NCI-H1092 (cell line): ENCODE measurements at places on chromosomes 4 and X.

DNA sequence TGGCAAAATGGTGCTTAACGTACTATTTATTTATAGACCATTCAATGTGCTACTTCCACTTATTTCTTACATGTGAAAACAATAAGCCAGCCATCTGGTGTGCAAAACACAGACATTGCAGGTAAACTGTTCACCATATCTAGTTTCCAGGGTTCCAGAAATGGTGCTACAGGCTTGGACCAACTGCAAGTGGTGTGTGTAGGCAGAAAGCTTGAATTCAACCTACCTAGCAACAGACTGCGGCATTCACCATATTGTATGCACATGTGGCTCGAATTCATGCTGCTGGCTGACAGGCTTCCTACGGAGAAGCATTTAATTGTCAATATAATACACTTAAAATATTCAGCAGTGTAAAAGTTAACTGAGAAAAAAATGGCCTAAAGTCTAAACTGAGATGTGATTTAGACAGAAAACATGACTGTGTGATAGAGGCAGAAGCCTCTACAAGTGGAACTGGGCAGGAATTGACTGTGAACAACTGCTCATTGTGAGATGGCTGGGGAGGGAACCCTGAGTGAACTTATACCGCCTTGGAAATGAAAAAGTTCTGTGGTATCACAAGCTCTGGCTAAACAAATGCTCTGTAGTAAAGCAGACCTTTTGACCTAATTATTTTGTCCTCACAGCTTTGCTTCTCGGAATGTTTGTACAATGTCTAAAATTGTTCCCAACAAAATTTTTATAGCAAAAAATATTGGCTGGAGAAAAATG is 434.7 kb downstream of the GRIA2 start:
- DNase-seq = no peak

DNA sequence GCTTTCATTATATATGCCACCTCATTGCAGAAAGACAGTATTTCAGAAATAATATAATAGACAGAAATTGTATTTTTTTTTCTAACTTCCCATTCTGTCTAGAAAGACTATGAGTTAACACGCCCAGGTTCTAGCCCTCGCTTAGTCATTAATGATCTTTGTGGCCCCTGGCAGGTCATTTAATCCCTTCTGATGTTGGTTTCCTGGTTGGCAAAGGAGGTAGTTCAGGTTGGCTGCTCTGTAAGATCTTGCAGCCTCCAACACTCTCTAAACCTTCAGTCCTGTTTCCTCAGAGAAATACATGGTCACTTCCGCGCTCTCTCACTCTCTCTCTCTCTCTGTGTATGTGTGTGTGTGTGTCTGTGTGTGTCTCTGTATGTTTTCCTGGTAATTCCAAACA is 156.3 kb upstream of the NOCT start:
- no peak for DNase-seq

DNA sequence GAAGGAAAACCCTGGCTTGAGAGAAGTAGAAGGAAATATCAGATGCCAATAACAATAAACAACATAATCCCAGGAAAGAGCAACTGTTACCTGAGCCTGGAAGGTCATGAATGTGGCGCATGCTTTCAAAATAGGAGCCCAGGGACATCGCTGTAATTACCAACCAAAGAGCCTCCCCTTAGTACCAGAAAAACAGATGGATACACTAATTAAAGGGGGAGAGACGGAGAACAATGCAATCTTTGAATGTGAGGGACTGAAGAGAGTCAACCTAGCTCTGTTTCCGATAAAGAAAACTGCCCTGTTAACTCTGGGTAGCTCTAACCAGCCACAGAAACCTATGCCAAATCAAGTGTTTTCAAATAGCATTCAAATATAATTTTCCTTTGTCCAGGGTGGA is 161.4 kb downstream of the ENOX2 start:
- no peak for DNase-seq

DNA sequence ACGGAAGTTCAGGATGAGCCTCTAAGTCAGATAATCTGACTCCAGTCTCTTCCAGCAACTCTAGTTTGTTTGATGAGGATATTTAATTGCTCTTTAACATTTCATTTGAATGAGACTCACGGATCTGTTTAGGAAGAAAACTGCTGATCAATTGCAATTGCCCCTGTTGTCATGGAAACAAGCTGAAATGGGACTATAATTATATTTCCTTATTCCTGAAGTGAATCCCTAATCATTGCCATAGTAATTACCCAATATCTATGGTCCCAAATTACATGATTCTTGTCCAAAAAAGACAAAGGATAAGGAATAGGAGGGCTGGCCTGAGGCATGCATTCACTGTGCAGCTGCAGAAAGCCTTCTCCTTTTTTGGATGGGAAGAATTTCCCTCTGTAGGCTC is 105.3 kb downstream of the AASDH start:
- no peak for DNase-seq

GRCh38 chr4:43411226-43411625 is 518.7 kb downstream of the GRXCR1 start:
- DNase-seq = no peak

DNA sequence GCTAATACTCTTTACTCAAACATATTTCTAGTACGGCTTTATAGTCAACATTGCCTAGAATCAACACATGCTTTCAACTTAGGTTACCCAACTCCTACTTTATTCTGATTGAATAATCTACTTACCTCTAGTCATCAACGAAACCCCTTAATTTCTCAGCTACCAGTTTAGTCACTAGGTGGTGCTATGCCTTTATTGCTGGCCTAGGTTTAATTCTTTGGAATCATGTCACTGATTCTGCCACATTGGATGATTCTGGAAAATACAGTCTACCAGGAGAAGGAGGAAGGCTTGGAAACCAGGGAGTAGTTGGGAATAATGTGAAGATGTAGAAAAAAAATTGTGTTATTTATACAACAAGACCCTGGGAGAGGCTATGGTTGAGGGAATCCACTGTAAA is 167.7 kb downstream of the DCAF12L2 start:
- no peak for DNase-seq

- no peak for DNase-seq
Measured at GRCh38 chrX:134632355-134632754, 25.9 kb downstream of the PLAC1 start.

DNA sequence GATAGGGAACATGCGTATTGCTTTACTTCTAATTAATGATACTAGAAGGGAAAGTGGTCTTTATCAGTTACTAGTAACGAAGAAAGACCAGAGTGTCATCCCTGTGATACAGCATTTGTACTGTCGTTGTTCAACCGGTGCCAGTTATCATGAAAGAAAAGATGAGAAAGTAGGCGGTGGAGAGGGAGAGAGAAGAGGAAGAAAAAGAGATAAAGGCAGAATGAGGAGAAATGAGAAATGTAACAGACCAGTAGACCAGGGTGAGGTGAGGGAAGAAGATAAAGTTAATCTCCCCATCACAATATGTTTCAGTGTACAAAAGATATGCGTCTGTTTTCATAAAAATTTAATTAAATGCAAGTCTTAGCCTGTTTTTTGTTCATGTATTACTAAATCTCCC is 135.2 kb upstream of the HPGD start:
- no peak for DNase-seq

- peak; percentile 63 for DNase-seq
Measured at GRCh38 chr4:87521757-87522374, 7.3 kb downstream of the SPARCL1 start.

DNA sequence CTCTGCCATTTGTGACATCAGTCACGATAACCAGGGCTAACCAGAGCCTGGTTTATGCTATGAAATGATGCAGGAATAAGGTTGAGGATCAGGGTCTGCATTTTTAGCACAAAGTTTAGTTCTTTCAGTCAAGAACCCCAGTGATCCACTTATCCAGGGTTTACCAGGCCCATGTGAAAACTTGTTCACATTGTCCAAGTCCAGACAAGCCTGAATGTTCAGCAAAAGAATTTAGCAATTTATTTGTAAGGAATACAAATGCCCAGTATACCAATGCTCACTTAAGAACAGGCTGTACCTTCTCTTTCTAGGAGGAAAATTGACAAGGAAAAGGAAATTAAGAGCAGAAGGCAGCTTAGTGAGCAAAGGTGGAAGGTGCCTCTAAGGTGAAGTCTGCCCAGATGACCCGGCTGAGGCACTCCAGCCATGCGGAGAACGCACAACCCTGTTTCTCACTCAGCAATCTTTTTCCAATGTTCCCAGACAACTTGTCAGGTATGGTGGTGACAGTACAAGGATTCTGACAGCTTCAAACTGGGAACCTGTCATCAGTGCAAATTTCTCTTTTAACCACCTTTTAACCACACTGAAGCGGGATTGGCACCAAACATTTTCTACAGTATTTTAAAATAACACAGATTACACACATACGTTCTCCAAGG is 54.0 kb downstream of the TBC1D9 start:
- no peak for DNase-seq

DNA sequence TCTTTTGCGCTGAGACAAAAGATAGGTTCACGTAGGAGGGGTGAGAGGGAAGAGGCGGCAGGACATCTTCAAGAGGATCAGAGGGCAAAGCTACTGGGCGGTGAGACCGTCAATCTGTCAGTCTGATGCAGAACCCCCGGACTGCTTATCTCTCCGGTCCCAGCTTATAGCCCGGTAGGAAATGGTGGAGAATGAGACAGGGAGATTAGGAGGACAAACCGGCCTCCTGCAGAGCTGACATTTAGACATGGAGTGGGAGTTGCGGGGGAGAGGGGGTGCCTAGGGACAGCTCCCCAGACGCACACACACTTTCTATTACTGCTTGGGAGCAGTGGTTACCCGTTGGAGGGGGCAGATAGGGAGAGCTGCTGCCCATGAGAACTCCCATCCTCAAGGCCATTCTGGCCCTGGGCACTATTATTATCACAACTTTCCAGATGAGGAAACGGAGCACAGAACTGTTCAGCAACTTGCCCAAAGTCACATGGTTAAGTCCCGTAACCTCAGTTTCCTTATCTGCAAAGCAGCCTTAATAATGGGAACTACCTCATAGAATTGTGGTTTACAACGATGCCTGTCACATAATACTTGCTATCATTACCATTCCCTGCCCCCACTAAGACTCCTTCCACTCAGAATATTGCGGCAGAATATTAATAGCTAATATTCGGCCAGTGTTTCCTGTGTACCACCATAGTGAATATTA is 1.1 kb upstream of the HDAC6 start:
- DNase-seq = no peak

GRCh38 chr4:151865312-151865711 is 104.5 kb upstream of the GATB start:
- DNase-seq = peak; percentile 12

GRCh38 chr4:177728361-177729152 is 286.3 kb upstream of the AGA start:
- DNase-seq = no peak

DNA sequence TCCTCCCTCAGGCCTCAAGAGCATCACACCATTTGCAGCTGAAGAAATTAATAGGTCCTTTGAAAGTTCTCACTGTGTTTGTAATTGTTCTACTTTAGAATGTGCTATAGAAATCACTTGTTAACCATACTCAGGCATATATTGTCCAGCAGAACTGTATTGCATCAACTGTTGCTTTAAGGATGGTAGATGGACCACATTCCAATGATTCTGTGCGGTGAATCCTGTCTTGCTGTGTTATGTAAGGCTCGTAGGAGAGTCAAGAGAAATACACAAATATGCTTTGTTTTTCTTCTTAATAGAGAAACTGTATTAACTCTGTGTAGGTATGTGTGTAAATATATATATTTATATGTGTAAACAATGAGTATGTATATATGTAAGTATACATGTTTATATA is 6.3 kb upstream of the ADGRA3 start:
- DNase-seq = no peak

DNA sequence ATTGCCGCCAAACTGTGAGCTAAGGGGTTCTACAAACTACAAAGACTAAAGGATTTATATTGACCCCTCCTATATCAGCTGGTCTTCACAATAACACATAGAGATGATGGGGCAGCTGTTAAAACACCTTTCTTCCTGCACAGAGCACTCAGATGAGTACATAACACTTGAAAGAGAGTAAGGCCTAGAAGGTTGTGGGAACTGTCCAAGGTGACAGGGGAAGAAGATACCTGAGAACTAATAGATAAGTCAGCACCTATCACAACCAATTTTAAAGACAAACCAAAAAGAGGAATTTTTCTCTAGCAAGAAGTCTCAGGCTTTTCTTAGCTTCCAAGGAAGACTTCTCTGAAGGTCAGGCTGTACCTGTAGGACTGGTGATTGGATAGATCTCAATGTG is 19.1 kb upstream of the CXCL6 start:
- no peak for DNase-seq

DNA sequence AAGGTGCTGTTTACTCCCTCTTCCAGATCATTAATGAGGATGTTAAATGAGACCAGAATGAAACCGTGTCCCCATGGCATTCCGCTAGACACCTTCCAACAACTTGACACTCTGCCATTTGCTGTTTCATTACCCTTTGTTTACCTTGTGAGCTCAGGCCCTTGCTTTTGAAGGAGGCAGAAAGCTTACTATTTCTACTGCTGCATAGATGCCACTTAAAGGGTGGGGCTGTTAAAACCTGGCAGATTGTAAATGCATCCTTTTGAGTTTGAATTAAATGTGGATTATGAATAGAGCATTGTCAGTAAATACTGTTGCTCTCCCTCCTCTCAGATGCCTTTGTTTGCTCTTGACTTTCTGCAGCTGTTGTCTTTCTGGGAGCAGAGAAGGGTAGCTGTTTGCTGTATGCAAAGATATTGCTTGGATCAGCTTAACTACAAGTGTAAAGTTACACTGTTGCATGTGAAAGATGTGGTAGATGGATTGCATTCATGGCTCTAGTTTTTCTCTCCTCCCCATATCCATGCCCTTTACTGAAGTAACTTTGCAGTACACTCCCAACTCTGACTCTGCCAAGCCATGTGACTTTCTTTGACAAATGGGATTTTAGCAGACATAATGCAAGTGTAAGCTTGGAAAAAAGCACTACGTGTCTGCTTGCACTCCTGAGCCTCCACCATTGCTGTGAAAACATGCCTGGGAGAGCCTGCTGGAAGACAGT is 75.0 kb upstream of the DHX15 start:
- DNase-seq = peak; percentile 3

- DNase-seq = no peak
Measured at GRCh38 chrX:13994104-13994503, 35.6 kb downstream of the GEMIN8 start.

DNA sequence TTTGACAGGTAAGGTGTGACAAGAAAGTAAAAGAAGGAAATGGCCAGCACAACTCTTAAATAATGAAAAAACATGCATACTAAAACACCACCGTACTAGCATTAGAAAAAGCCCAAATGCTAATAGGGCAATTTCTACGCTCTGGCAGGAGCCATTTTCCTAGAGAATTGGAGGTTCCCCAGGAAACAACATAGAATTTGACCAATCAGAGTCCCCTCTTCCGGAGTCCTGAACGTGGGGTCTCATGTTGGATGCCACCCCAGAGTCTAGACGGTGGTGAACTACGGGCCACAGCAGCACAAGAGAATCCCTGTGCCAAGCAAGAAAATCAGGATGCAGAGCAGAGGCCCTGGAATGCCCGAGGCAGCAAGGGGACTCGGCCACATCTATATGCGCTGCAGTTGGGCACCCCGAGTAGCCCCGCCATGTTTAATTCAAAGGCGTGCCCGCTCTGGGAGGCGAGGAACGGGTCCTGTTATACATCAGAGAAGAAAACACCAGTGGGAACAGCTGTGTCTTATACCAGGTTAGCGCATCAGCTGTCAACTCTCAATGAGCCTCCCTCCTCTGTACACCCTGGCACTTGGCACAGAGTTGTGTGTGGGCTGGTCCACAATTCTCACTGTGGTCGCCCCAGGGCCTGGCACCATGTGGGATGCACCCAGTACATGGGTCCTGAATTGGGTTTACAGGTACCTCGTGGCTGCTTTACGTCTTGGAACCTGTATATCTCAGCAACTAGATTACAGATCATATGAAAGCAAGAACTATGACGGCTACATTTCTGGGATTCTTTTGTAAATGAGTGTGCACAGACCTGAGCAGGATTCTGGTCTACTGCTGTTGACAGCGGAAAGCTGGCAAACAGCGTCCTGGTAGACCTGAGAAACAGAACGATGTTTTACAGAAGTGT is 52.1 kb downstream of the SEL1L3 start:
- DNase-seq = no peak
